Renal pelvis (tissue), 12 donors: ENCODE measurements at places on chromosomes 5 and 9. TPM values are rescaled to one million over a fixed set of nuclear protein-coding genes. Genes with fewer than 3 reads are reported as not detected.

- DNase-seq: no peak
Observed at GRCh38 chr5:36768450-36768849, 108.1 kb upstream of the NIPBL start.

- DNase-seq: no peak
Observed at GRCh38 chr9:35656831-35657545, 831 bp downstream of the RMRP start.

- DNase-seq: no peak
Observed at GRCh38 chr9:20407013-20407412, 215.3 kb downstream of the MLLT3 start.

GRCh38 chr9:121057821-121058220 lies 7.7 kb upstream of the C5 start:
- no peak for DNase-seq

GRCh38 chr5:7419846-7420245 lies 23.9 kb downstream of the ADCY2 start:
- DNase-seq: no peak

- no peak for DNase-seq
Observed at GRCh38 chr5:139638090-139638735, 9.9 kb upstream of the CXXC5 start.

DNA sequence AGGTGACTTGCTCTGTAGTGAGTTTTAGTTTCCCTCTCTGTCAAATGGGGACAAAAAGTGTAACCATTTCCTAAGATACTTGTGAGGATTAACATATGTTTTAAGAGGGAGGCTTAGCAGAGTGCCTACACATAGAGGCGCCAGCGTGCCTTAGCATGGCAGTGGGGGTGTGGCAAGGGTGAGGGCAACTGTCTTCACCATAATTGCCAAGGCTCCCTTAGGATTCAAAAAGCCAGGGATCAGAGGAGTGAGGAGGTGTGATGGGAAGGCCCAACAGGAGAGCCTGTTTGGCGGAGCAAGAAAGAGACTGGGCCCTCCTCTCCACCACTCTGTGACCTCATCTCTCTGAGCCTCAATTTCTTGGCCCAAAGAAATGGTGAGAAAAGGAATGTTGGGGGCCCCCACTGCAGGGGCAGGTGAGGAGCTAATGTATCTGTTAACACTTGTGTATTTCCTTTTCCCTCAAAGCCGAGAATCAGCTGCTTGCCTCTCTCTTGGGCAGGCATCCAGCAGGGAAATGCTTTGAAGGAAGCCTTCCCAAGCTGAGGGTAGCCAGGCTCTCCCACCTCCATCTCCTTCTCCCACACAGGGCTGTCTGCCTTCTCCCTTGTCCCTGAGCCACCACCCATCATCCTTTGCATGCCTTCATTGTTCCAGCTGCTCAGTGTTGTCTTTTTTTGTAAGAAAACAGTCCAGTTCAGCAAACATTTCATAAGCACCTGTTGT lies 76.0 kb downstream of the DAB2IP start:
- no peak for DNase-seq

DNA sequence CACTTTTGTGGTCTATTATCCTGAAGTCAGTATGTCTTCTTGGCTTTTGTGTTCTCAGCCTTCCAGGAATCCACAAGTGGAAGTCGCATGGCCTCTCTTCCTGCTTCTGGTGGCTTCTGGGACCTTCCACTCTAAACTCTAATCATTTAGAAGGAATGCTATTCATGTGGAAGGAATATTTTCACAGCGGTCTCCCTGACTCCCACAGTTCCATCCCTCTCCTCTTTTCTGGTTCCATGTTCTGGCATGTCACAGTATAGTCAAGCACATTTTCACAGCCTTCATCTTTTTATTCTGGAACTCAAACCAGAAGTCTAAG lies 7.3 kb upstream of the RAI14 start:
- no peak for DNase-seq

- no peak for DNase-seq
Observed at GRCh38 chr5:83331842-83332241, 139.7 kb upstream of the VCAN start.

GRCh38 chr9:136331556-136332481 lies 4.5 kb downstream of the GPSM1 start:
- no peak for DNase-seq

DNA sequence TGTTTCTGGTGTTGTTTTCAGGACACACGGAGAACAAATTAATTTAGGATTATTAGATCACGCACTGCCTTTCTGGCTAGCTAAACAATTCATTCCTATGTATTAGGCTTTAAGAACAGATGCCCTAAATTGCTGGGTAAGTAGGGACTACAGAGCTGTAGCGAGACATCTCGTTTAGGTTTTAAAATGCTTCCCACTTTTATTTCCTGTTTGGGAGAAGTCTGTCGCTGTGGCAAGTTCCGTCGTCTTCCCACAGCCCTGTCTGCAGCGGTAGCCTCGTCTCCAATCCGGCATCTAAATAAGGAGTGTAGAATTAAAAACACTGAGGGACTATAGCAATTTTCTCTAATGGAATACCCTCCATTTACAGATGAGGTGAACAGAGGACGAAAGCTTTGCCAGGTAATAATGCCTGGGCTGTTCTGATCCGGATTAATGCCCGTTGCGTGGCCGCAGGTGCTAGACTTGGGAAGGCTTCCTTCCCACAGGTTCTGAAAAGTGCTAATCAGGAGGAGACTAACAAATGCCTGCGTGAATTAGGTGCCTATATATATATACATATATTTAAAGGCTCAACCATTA lies 1.3 kb upstream of the TRIM36 start:
- DNase-seq: no peak

DNA sequence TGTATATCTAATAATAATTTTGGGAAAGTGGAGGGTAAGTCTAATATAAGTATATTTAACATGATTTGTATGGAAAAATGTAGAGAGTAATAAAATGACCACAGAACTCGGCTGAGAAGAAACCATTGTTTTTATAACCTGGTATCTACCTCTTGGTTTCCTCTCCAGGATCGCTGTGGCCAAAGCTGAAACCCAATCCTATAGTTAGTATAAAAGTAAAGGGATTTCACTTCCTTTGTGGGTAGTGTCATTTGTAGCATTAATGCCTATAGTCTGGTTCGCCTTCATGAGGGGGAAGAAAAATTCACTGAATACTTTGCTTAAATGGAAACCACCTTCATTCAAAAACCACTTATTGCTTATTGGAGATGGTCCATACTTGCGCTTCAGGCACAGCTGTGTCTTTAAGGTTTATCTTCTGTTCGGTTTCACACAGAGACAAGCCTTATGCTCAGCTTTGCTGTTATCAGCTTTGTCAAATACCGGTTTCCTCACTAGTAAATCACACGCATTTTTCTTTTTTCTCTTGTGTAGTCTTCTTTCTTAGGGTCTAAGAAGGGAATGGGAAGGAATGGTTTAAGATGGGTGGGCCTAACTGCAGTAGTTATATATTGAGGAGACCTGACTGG lies 12.1 kb downstream of the PIK3R1 start:
- DNase-seq: no peak

GRCh38 chr5:32251871-32252458 lies 60.8 kb downstream of the MTMR12 start:
- DNase-seq: no peak

GRCh38 chr5:78929833-78930232 lies 55.3 kb downstream of the ARSB start:
- no peak for DNase-seq

GRCh38 chr9:5575000-5575399 lies 53.9 kb upstream of the RIC1 start:
- no peak for DNase-seq

DNA sequence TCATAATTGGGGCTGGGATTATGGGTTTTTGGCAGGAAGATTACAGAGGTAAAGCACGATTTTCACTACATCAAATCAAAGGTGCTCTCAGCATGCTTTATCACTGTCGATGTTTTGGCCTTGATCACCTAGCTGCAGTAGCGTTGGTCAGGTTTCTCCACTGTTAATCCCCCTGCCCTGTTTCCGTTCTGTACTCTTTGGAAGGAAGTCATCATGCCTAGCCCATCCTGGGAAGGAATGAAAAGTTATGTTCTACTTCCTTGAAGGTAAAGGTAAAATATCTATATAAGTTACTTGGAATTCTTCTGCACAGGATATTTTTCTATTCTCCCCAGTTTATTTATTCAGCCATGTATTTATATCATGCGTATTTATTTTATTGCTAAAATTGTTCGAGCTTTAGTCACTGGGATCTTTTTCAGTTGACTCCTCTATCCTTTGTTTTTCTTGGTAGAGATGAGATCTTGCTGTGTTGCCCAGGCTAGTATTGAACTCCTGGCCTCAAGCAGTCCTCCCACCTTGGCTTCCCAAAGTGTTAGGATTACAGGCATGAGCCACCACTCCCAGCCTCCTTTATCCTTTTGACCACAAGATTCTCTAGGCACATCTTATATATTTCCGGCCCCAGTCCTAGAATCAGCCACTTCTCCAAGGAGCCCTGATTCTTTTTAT lies 25.3 kb downstream of the FAF2 start:
- no peak for DNase-seq

DNA sequence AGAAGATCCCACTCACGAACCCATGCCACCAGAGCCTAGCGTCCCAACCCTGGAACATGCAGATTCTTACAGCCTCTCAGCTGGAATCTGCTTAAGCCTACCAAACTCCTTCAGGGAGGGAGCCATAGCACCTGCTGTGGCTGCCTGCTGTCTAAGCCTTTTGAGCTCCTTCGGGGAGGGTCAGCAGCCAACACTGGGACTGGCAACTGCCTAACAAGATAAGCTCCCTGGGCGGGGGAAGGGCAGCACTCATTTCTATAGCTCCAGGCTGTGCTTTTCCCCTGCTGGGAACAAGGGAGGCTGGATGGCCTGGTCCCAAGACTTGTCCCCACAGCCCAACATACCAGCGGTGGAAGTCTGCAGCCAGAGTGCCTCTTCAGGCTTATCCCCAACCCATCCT lies 199.1 kb upstream of the OR13F1 start:
- no peak for DNase-seq

- DNase-seq: peak; percentile 39
Observed at GRCh38 chr5:95664204-95664786, 17.7 kb downstream of the RFESD start.

DNA sequence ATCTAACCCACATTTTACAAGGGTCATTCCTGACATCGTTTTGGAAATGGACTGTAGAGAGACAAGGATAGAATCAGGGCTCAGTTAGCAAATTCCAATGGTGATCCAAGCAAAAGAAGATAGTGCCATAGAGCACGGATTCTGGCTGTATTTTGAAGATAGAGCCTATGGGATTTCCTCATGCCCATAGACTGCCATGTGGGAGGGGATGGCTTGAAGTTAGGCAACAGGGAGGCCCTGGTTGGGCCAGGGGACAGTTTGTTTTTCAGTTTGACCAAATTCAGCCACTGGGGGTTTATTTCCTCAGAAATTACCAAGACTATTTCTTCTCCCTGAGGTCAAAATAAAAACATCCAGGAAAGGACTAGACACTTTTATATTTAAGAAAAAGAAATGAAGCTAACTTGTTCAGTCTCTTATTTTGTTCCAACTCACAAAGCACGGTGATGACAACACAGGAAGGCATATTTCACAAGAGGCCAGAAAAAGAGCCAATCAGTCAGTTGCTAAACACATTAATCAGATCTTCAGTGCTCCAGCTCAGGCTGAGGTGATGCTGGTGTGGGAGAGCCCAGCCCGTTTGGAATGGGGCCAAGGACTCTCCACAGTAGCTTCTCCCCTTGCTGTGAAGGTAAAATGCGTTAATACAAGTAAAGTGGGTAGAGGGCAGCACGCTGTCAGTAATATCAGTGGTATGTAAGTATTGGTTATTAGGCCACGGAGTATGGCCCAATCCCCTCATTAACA lies 4.4 kb upstream of the DCTN4 start:
- peak; percentile 48 for DNase-seq

DNA sequence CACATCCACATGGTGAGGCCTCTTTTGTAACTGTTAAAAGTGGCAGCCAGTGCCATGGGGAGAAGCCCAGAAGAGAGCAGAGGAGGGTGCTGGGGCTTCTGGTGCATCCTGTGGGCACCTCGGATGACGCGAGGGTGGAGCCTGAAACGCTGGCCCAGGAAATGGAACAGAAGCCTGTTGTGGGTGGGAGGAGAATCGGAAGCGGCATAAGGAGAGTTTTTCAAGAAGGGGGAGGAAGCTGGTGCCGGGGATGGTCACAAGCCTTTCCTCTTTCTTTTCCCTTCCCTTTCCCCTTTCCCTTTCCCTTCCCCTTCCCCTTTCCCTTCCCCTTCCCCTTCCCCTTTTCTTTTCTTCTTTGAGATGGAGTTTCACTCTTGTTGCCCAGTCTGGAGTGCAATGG lies 12.9 kb downstream of the ANKRD33B start:
- DNase-seq: no peak

- DNase-seq: no peak
Observed at GRCh38 chr5:171709930-171710329, 75.7 kb upstream of the SMIM23 start.

DNA sequence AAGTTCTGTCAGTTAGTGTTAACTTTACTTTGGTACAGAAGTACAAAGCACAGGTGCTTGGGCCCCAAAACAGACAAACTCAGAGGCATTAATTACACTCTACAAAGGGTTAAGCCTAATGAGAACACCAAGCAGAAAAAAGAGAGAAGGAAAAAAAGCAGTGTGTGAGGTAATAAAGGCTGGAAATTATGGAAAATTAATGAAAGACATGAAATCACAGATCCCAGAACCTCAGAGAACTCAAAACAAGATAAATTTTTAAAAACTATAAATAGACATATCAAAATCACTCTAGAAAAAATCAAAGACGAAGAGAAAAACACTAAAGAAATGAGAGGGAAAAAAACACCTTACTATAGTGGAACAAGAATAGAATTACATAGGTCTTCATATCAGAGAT lies 354.2 kb upstream of the ADAMTS16 start:
- no peak for DNase-seq

DNA sequence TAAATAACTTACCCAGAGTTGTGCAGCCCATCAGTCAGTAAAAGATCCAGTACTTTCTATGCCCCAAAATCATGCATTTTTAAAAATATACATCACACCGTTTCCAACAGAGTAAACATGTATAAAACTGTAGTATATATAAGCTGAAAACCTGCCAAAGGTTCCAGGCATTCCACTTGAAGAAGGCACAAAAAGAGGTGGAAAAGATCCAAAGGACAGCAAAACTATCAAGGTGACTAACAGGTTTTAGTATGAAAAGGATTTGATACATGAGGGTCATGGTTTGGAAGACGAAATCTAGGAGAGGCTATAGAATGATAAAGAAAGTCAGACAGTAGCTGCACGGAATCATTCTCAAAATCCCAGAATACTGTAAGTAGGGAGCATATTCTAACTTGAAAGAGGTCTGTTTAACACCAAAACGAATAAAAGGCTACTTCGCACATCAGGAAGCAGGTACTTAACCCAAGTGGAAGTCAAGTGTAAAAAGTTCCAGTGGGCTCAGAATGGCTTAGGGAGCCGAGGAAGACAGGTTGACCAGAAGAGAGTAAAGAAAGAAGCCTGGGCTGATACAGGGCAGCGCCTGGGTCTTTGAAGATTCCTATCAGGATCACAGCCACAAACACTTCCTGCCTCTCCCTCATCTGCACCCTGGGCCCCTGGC lies 207.2 kb downstream of the ADAMTS12 start:
- DNase-seq: no peak

GRCh38 chr9:17761984-17762676 lies 183.3 kb downstream of the SH3GL2 start:
- no peak for DNase-seq

The AFAP1L1 gene
- polyA plus RNA-seq: 19.4 TPM

The SMC5 gene
- 61.9 TPM for polyA plus RNA-seq

The SLC6A19 gene
- 77.3 TPM for polyA plus RNA-seq

The C9orf85 gene
- 13.5 TPM for polyA plus RNA-seq

The FGF10 gene
- polyA plus RNA-seq: 8.4 TPM

The PLEKHG4B gene
- polyA plus RNA-seq: 21.2 TPM

The ANKRD31 gene
- polyA plus RNA-seq: 0.66 TPM

The OTULIN gene
- polyA plus RNA-seq: 17.1 TPM

The MYMK gene
- not detected for polyA plus RNA-seq

The GTF3C4 gene
- polyA plus RNA-seq: 25.6 TPM

The PLPP7 gene
- polyA plus RNA-seq: 2.2 TPM

The AMBP gene
- 1.5 TPM for polyA plus RNA-seq

The TCERG1 gene
- 134 TPM for polyA plus RNA-seq

The KDM4C gene
- polyA plus RNA-seq: 19.2 TPM
